ENCODE measurements at places on chromosomes 12 and 14. TPM values are rescaled to one million over a fixed set of nuclear protein-coding genes. Genes with fewer than 3 reads are reported as not detected.

GRCh38 chr14:101547961-101548669 lies 13.2 kb upstream of the DIO3 start:
- DNase-seq, result no peak

GRCh38 chr12:130636370-130636769 lies 79.7 kb downstream of the RIMBP2 start:
- DNase-seq, result no peak

GRCh38 chr14:31567655-31568054 lies 6.5 kb downstream of the NUBPL start:
- peak; percentile 7 for DNase-seq

- DNase-seq, result no peak
Observed at GRCh38 chr14:70776197-70776596, 33.1 kb downstream of the MAP3K9 start.

- no peak for DNase-seq
Observed at GRCh38 chr12:68976395-68976841, 43.4 kb upstream of the CPM start.

DNA sequence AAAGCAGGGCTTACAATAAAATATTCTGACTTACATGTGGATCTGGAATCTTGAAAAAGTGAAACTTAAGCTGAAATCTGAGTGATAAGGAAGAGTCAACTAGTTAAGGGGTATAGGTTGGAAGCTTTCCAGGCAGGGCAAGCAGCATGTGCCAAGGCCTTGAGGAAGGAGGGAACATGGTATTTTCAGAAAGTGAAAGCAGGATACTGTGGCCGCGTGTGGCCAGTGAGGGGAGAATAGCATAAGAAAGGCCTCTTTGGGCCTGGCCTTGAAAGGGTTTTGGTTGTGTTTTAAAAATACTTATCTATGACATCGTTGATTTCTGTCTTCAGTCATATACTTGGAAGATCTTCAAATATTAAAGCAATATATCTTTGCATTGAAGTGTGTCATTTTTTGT lies 213.4 kb downstream of the AKAP6 start:
- no peak for DNase-seq

GRCh38 chr12:113794774-113795173 lies 171.4 kb downstream of the RBM19 start:
- no peak for DNase-seq

DNA sequence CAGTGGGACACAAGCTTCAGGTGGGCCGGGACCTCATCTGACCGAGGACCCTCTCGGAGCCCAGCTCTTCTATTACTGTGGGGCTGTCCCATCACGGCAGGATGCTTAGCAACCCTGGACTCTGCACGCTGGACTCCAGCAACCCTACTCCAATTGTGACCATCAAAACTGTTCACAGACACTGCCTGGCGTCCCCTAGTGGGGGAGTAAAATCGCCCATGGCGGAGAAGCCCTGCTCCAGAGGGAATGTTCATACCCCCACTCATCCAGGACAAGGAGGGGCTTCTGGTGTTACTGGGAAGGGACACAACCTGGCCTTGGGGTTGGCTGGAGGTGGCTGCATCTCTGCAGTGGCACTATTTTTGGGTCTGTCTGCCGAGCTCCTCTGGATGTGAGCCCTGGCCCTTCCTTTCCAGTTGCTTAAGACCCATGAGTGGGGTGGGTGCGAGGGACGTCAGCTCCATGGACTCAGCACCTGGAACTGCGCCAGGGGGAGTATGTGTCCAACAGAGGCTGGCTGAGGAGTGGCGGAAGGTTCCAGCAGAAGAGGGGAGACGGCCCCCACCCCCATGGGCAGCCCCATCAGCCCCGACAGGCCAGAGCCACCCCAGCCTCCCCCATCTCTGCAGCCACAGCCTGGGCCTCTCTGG lies 103.8 kb downstream of the RFLNA start:
- no peak for DNase-seq

DNA sequence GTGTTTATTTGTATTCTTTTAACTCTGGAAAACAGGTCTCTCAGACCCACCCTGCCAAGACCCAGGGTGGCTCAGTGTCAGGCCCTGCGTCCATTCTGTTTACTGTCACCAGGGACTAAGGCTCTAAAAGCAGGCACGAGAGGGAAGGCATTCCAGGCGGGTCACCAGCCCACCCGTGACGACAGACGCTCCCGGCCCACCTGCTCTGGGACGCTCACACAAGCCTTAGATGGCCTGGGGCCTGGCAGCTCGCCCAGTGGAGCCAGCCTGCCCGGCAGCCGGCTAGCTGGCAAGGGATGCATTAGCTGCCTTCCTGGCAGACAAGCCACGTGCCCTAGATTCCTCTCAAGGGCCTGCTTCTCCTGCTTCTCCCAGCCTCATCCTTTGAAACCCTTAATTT lies 9.2 kb upstream of the NUAK1 start:
- no peak for DNase-seq

DNAAF2 gene
- total RNA-seq, result 4.1 TPM

SCNN1A gene
- total RNA-seq, result not detected

FAM161B gene
- 2.8 TPM for total RNA-seq

PAPLN gene
- 0.28 TPM for total RNA-seq

PRKAB1 gene
- total RNA-seq, result 6.9 TPM

KLHDC1 gene
- 0.90 TPM for total RNA-seq

BICDL1 gene
- total RNA-seq, result not detected

CD163L1 gene
- total RNA-seq, result 1.6 TPM
